Activated CD4-positive, alpha-beta T cell treated with anti-CD3 and anti-CD28 coated beads, Interleukin-2, amount 50 U/mL, for 48 hours (primary cell): ENCODE measurements at places on chromosomes 3 and 15.

GRCh38 chr3:134437211-134437752 is 48.5 kb downstream of the ANAPC13 start:
- no peak for DNase-seq

DNA sequence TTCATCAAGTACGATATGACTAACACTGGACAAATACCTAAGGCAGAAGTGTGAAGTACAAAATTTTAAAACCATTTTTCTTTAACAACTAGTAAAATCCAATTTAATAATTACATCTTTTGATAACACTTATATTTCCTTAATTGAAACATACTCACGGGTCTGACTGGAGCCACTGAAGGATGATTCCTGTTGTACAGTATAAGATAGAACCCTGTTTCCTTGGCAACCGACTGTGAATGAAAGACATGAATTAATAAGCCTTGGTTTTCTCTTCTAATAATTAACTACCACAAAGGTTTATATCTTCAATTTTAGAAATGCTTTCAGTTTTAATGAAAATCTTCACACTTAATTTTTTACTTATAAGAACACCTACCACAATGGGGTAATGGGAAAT is 19.4 kb downstream of the DHX36 start:
- DNase-seq, result no peak

DNA sequence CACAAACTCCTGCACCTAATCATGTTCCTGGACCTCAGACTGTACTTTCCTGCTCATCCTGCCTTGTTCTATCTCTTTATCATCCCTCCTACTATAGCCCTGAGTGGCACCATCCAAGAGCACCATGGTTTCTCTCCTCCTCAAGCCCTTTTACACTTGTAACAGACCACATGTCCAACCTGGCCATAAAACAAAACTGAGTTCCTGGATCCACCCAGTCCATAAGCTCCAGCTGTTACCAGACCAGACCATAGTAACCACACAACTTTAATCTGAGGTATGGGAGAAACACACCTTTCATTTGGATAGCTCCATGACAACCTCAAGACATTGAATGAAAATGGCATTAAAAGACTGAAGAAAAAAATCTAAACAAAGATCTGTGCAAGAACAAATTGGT is 9.1 kb downstream of the TM4SF18 start:
- DNase-seq, result no peak

DNA sequence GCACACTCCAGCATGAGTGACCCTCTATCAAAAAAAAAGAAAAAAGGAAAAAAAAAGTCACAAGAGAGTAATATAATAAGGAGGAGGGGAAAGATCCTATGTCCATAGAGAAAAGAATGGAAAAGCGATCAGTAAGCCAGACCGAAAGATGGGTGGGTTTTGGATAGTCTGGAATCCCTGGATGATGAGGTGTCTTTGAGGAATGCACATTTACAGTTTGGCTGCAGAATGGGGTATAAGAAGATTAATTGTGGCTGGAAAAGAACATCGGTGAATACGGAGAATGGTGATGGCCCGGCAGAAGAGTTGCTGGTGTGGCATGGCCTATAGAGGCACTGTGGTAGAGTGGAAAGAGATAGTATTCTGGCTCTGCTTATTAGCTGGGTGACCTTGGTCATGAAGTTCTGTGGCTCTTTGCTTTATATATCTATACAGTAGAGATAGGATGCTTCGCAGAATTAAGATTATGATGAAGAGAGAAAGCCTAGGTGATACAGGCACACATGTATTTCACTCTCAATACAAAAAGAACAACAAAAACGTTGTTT is 187.9 kb downstream of the AKAP13 start:
- no peak for DNase-seq

DNA sequence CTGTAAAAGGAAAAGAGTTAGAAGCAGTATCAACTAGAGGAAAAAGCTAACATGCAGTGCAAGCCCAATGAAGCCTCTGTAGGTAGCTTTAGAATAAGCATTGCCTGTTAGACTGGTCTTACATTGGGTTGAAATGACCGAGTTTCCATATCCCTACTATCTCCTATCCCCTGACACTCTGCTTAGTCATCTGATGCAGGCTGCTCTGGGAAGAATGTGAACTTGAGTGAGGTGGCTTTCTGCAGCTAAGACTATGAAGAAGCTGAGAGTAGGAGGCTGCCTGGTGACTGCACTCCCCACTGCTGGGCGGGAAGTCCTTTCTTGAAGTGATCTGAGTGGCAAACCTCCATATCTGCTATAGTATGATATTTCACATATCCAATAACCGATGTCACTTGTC is 64.7 kb downstream of the OXSM start:
- DNase-seq, result no peak

- DNase-seq, result no peak
Measured at GRCh38 chr3:105622169-105622568, 246.6 kb downstream of the CBLB start.

DNA sequence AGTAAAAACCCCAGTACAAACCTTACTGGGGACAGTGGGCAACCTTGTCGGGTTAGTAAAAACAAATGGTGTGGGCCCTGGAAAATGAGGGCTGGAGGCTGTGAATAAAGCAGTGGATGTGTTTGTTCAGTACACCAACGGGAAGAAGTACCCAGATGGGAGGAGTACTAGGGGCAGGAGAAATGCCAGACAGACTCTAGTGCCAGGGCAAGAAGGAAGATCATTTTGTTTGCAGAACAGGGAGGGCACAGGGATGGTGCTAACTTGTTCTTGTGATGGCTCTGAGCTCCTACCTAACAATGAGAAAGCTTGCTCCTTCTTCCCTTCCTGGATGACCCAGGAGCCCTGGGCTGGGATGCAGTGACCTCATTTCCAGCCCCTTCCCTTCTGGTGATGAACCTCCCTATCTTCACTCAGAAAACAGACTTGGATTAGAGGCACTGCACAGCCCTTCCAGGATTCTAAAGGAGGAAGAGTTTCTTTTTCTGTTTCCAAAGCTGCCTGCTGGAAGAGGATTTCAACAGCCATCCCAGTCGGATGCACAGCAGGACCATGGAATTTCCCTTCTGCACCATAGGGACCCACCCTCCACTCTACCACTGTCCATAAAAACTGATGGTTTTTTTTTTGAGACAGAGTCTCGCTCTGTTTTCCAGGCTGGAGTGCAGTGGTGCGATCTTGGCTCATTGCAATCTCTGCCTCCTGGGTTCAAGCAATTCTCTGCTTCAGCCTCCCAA is 6.1 kb downstream of the RASSF1 start:
- DNase-seq, result no peak

DNA sequence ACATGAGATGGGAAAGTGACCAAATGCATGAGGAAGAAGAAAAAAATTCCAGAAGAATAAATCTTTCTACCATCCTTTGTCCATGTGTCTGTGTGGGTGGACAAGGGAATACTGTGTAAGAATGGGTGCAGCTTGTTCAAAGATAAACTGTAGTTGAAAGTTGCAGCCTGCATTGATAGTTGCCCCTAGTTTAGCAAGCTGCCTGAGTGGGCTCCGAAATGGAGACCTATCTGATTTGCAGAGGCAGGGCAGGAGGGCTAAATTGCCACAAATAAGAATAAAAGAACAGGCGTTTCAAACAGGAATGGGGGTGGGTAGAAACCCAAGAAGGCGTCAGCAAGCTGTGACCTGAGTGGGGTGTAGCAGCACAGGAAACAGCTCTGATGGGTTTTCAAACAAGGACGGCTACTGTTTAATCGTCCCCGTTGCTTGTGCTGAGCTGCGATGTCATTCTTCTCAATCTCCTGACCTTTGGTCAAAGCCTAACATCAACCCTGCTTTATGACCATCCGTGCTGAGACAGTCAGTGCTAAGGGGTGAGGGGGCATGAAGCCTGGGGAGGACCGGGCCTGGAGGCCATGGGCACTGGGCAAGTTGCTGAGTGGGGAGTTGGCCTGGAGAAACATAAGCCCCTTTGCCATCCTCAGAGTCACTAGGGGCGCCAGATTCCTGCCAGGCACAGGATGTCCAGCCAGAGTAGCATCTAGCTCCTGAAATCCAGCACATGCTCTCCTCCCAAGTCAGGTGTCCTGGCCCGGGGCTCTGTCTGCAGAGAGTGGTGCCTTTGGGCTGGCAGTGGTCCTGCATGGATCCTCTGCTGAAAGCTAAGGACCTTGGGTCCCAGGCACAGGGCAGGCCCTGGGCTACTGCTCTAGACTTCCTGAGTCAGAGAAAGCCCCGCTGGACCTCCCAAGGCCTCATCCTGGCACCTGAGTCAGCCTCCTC is 19.2 kb upstream of the C15orf39 start:
- DNase-seq, result no peak

GRCh38 chr3:13495921-13496723 is 16.0 kb downstream of the HDAC11 start:
- peak; percentile 78 for DNase-seq

DNA sequence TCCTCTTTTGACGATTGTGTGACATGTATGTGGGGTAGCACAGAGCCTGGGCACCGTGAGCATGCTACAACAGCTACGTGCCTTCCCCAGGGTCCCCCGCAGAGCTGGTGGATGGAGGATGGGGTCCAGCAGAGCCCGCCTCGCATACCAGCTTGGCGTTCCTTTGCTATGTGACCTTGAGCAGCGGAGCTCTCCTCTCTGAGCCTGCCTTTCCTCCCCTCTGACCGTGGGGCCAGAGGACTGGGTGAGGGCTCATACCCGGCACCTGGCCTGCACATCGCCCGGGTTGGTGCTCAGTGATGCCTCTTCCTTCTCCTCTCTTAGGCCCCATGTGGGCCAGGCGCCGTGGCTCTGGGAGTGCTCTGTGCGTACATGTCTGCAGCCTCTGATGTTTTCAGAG is 73.4 kb downstream of the FBLN2 start:
- DNase-seq, result no peak
